ENCODE measurements at places on chromosomes 5 and 9.

DNA sequence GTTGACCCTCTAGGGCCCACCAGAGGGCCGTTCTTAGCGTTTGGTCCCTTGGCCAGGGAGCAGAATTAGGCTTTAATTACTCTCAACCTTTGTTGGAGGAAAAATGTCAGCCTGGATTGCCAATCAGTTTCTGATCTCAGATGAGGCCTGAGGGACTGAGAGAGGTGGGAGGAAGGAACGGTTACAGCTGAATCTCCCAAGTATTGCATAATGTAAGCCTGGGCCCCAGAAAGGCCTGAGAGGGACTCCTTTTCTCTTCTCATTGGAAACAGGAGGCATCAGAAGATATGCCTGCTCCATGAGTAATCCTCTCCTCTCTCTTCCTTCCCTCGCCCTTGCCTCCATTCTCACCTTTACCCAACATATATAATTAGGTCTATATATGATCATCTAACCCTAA lies 105.7 kb downstream of the INSYN2B start:
- DNase-seq: no peak

DNA sequence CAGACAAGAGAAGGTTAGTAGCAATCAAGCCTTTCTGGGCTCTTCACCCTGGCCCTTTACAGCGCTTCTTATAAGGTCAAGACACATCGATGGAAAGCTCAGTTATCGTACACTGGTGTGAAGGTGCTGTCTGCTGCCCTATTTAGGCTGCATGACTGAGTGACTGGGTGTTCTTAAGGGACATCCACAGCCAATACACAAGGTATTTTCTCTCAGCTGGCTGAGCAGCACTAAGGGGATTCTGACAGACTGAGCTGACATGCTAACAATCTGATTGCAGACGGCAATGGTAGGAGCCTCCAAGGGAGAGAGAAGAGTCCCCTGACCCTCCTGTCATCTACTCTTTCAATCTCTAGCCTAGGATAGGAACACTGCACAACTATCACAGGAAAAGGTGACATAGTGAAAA lies 577.9 kb downstream of the ISL1 start:
- no peak for DNase-seq

DNA sequence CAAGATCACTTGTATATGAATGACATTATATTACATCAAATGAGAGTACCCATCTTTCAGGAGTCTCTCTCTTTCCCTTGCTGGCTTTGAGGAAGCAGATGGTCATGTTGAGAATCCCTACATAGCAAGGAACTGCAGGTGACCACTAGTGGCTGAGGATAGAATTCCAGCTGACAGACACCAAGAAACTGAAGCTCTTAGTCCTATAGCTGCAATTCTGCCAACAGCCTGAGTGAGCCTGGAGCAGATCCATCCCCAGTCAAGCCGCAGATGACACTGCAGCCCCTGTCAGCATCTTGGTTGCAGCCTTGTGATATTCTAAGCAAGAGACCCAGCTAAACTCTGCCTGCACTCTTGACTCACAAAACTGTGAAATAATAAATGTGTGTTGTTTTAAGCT lies 531.5 kb downstream of the CSNK1G3 start:
- DNase-seq: no peak

DNA sequence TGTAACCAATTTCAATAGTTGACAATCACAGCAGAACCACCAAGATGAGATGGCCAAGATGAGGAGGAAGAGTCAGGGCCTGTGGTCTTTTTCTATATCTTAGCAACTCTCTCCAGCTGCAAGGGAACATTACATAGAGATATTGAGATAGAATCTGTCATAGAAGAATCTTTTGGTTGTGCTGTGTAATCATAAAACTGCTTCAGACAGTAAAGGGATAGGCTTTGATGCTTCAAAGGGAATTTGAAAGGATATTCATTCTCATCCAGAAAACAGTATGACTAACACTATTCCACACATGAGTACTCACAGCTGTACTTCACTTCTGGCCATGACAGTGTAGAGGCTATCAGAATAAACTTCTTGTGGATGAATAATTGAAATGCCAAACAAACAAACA lies 145.9 kb downstream of the YIPF5 start:
- no peak for DNase-seq

GRCh38 chr9:109031241-109031640 lies 17.9 kb upstream of the CTNNAL1 start:
- DNase-seq: no peak

Measured in NCI-H2081 treated with DMSO at 0.1 percent for 48 hours (cell line).